ENCODE measurements at places on chromosomes 2 and 18. TPM values are rescaled to one million over a fixed set of nuclear protein-coding genes. Genes with fewer than 3 reads are reported as not detected.

- H3K4me3 ChIP-seq, result no peak overlapping the region
- H3K36me3 ChIP-seq, result no peaks in the 10 kb centered on the region
- H3K27ac ChIP-seq, result no peak overlapping the region
- DNase-seq, result no peak
- no peaks in the 10 kb centered on the region for H3K27me3 ChIP-seq
These were observed 16.5 kb upstream of the CERS6 start for GRCh38 chr2:168439536-168439935.

Gene RUFY4
- not detected for total RNA-seq

Gene SERPINB5
- total RNA-seq, result not detected

Gene GRP
- total RNA-seq, result not detected

Gene CD8B2
- not detected for total RNA-seq

- peaks cover 49% of the 10 kb centered on the region for H3K4me1 ChIP-seq
- H3K27ac ChIP-seq, result peak within 1 kb of the TSS; percentile 91
- no peak for DNase-seq
- H3K36me3 ChIP-seq, result peaks cover 4% of the 10 kb centered on the region
These were observed at the start of gene CCDC141 for GRCh38 chr2:179049546-179050311. Gene CCDC141, minus strand, starts transcription at chr2:179050137. Its CDS starts 196 bp downstream, at chr2:179049941.

Gene ABCB11
- total RNA-seq, result 0.05 TPM

GRCh38 chr2:234932591-234933168, 19.1 kb upstream of the SH3BP4 start:
- peaks cover 12% of the 10 kb centered on the region for H3K27me3 ChIP-seq
- no peak overlapping the region for H3K4me3 ChIP-seq
- H3K4me1 ChIP-seq, result no peaks in the 10 kb centered on the region
- no peak overlapping the region for H3K27ac ChIP-seq

DNA sequence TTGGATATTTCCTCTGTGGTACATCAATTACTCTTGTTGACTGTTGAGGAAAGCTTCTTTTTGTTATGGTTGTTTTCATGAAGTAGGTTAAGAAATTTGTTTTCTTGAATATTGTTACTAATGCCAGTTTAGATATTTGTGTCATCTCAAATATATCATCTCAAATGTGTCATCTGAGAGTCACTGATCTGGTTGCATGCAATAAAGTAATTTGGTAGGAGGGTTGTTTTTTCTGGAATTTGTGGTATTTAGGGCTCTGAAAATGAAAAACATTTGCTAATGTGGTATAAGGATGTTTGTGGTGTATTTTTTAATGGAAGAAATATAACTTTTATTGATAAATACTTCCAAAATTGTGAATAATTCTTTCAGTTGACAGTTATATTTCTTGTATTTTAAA, 117.7 kb downstream of the GREB1L start:
- H3K27ac ChIP-seq, result no peak overlapping the region
- no peak overlapping the region for H3K4me3 ChIP-seq
- no peaks in the 10 kb centered on the region for H3K27me3 ChIP-seq
- no peaks in the 10 kb centered on the region for H3K36me3 ChIP-seq
- no peaks in the 10 kb centered on the region for H3K4me1 ChIP-seq

Gene CCDC74A
- total RNA-seq, result 1.1 TPM

Gene BIN1
- 15.8 TPM for total RNA-seq

GRCh38 chr2:119158563-119159347, at the start of gene C1QL2:
Gene C1QL2, minus strand, starts transcription at chr2:119158751. Its CDS starts 482 bp downstream, at chr2:119158269.
- H3K36me3 ChIP-seq, result no peaks in the 10 kb centered on the region
- no peak for DNase-seq
- peaks cover 21% of the 10 kb centered on the region for H3K4me1 ChIP-seq
- H3K4me3 ChIP-seq, result peak within 1 kb of the TSS; percentile 37
- H3K27ac ChIP-seq, result no peak within 1 kb of the TSS

GRCh38 chr2:71877636-71878035, 270.0 kb downstream of the CYP26B1 start:
- H3K36me3 ChIP-seq, result no peaks in the 10 kb centered on the region
- H3K4me3 ChIP-seq, result no peak overlapping the region
- no peak overlapping the region for H3K27ac ChIP-seq
- no peaks in the 10 kb centered on the region for H3K27me3 ChIP-seq
- no peak for DNase-seq

- no peaks in the 10 kb centered on the region for H3K27me3 ChIP-seq
- no peaks in the 10 kb centered on the region for H3K4me1 ChIP-seq
- no peak overlapping the region for H3K4me3 ChIP-seq
- no peak overlapping the region for H3K27ac ChIP-seq
- H3K36me3 ChIP-seq, result no peaks in the 10 kb centered on the region
These were observed 118.7 kb downstream of the EPB41L3 start for GRCh38 chr18:5424903-5425664.

DNA sequence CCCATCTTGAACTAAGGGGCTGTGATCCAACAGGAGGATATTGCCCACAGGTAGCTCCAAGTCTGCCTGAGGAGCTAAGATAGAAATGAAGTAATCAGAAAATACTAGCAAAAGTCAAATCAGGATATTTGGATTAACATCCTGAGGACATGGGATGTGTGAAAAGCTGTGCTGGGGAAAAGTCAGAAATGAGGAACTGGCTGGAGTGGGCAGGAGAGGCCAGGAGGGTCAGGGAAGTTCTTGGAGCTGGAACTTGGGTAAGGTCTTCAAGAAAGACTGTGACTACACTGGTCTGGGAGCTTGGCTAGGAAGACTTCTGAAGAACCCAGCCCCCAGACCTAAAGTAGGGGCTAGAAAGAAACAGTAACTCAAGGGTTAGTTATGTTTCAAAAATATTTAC, 250.9 kb downstream of the PRKCE start:
- peaks cover 28% of the 10 kb centered on the region for H3K4me1 ChIP-seq
- H3K36me3 ChIP-seq, result no peaks in the 10 kb centered on the region
- no peaks in the 10 kb centered on the region for H3K27me3 ChIP-seq
- H3K4me3 ChIP-seq, result no peak overlapping the region
- no peak for DNase-seq
- H3K27ac ChIP-seq, result no peak overlapping the region

Gene IGFBP5
- 138 TPM for total RNA-seq

Gene CYTIP
- 0.82 TPM for total RNA-seq

Gene MAB21L4
- not detected for total RNA-seq

DNA sequence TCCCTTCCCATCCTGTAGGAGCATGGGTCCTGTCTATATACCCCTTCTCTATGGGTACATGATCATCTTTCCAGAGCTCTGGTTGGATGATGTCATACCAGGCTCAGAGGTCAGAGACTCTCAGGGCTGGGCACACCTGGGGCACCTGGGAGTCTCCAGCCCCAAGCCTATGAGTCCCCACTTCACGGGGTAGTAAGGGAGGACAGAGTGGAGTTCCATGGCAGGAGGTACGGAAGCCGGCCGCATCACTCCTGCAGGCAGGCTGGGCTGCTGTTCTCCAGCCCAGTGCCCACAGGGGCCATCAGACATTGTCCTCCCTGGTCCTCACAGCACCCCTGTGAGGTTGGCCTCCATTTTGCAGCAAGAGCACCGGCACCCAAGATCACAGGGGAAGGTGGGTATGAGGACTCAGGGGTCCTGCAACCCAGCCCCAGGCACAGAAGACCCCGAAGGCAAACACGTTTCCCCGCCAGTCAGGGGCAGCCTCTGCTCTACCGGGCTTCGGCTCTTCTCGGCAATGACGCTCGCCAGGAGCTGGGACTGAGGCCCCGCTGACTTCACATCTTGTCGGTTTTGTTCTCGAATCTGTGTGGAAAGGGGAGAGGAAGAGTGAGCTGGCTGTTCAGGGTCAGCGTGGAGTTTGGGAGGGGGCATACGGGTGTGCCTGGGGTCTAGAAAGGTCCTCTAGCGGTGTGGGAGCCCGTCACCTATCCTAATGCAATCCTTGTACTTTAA, 91.5 kb downstream of the ADD2 start:
- H3K27ac ChIP-seq, result no peak overlapping the region
- H3K27me3 ChIP-seq, result no peaks in the 10 kb centered on the region
- peaks cover 7% of the 10 kb centered on the region for H3K4me1 ChIP-seq
- H3K4me3 ChIP-seq, result no peak overlapping the region

Gene PSMD1
- 90.5 TPM for total RNA-seq

- peaks cover 7% of the 10 kb centered on the region for H3K4me1 ChIP-seq
- H3K36me3 ChIP-seq, result no peaks in the 10 kb centered on the region
- H3K27ac ChIP-seq, result no peak overlapping the region
These were observed 211.2 kb upstream of the MYT1L start for GRCh38 chr2:2542316-2542715.

DNA sequence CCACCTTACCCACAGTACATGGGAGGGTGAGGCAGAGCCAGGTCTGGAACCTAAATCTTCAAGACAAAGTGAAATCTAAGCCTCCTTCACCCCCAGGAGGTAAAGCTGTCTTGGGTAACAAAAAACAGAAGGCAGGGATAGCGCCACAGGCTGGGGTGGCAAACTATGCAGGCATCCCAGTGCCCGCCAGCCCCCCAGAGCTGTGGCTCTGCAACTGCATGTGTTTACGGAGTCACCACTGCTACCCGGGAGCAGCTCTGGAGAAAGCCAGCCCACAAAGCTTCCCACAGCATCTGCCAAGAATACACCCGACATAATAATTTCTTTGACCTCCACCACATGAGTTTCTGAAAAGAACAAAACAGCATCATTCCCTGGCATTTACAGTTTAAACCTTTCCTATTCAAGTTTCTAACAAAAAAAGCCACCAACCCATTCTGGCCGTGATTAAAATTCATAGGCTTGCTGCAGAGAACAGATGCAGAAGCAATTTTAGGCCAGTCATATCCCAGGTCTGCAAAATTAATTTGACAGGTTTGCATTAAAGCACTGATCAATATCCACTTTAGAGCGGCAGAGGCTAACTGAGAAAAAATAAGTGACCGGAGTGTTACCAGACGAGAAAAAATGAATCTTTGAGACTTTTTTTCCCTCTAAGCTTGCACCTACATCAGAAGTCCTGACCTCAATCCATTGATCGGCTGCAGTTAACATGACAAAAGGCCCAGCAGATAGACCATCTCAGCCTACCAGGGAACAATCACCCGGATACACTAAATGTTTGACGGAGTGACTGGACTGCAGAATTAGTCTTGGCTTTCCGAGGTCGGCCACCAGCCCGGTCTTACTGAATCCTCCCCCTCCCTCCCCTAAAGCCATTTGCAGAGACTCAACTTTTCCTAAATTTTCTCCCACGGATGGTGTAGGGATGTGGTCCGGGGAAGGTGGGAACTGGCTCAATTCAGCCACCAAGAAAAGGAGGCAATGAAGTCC, 309.6 kb upstream of the SKOR2 start:
- H3K27me3 ChIP-seq, result peaks cover 100% of the 10 kb centered on the region
- H3K4me3 ChIP-seq, result no peak overlapping the region
- no peaks in the 10 kb centered on the region for H3K36me3 ChIP-seq
- no peaks in the 10 kb centered on the region for H3K4me1 ChIP-seq
- no peak for DNase-seq

DNA sequence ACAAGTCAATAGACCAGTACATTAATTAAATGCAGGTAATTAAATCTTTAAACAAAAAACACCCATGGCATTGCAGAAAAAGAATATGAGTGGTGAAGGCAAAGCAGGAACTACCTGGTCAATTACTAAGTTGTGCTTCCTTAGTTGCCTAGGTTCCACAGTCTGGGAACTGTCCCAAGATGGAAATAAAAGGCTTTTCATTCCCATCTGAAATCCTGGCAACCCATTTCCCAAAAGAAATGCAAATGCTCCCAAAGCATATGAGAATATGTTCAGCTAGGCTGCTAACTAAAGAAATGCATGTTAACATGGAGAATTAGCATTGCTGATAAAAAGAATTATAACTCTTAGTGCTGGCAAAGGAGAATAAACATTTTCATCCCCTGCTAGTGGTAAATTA, 177.8 kb downstream of the TMEM163 start:
- no peak overlapping the region for H3K27ac ChIP-seq
- H3K36me3 ChIP-seq, result no peaks in the 10 kb centered on the region
- no peak overlapping the region for H3K4me3 ChIP-seq

- H3K27me3 ChIP-seq, result peaks cover 86% of the 10 kb centered on the region
- H3K4me3 ChIP-seq, result no peak overlapping the region
- no peaks in the 10 kb centered on the region for H3K36me3 ChIP-seq
- no peak overlapping the region for H3K27ac ChIP-seq
- no peak for DNase-seq
- no peaks in the 10 kb centered on the region for H3K4me1 ChIP-seq
These were observed 163.6 kb upstream of the ALKAL2 start for GRCh38 chr2:451495-451894.

GRCh38 chr2:35428548-35428947, 927.0 kb upstream of the CRIM1 start:
- H3K4me1 ChIP-seq, result no peaks in the 10 kb centered on the region
- H3K27me3 ChIP-seq, result no peaks in the 10 kb centered on the region
- DNase-seq, result no peak
- no peaks in the 10 kb centered on the region for H3K36me3 ChIP-seq
- H3K27ac ChIP-seq, result no peak overlapping the region
- H3K4me3 ChIP-seq, result no peak overlapping the region

Gene PPP1CB
- 461 TPM for total RNA-seq

DNA sequence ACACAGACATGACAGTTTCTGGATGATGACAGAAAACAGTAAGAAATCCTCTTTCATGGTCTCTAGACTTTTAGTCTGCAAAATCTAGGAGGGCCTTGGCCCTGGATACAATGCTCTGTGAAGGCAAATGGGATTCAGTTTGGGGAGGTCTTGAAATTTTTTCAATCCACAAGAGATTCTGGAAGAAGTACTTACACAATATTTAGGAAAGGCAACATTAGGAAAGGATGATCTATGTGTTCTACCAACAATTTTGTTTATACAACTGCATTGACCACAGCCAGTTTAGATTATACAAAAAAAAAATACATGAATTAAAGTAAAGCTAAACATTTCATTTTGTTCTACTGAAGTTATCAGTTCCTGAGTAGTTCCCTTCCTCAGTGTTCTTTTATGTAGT, 208.0 kb downstream of the SRBD1 start:
- H3K4me1 ChIP-seq, result no peaks in the 10 kb centered on the region
- no peak overlapping the region for H3K27ac ChIP-seq
- H3K36me3 ChIP-seq, result no peaks in the 10 kb centered on the region
- H3K4me3 ChIP-seq, result no peak overlapping the region
- DNase-seq, result no peak

- H3K27me3 ChIP-seq, result no peaks in the 10 kb centered on the region
- H3K4me1 ChIP-seq, result no peaks in the 10 kb centered on the region
These were observed 164.4 kb downstream of the AFF3 start for GRCh38 chr2:99977966-99978365.

DNA sequence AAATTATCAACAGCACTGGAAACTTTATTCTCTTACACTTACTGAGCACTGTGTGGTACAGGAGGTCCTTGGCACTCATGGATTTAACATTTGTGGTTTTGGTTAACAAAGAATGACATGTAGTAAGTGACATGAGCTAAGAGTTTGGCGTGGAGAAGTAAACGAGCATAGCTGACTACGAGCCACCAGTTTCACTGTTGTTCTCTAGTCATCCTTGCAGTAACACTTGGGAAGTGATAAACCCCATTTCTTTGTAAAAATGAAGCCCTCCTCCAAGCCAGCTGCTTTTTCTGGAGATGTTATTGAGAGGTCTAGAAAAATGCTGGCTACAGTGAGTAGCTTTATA, 32.7 kb downstream of the QPCT start:
- peak overlapping the region; percentile 9 for H3K4me3 ChIP-seq
- no peaks in the 10 kb centered on the region for H3K4me1 ChIP-seq

All from left ventricle myocardium inferior (tissue), 1 donor.